Fibroblast of pulmonary artery (primary cell): ENCODE measurements at places on chromosomes 6 and 20.

GRCh38 chr6:7121700-7122241 is 14.0 kb downstream of the RREB1 start:
- no peak for DNase-seq

DNA sequence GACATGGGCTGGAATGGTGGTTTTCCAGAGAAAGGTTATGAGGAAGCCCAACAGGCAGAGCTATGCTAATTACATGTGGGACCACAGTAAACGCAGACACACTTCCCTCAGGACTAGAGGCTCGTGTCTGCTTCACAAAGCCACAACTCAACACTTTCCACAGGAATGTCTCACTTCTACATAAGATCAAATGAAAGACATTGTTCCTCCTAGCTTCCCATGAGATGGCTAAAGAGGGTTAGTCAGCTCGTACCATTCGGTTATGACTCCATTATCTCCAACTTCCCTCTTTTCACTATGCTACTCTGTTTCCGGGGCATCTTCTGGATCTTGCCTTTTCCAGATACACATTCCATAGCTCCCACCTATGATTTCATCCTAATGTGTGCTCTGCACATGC is 29.1 kb upstream of the ZC3H12D start:
- DNase-seq, result no peak

DNA sequence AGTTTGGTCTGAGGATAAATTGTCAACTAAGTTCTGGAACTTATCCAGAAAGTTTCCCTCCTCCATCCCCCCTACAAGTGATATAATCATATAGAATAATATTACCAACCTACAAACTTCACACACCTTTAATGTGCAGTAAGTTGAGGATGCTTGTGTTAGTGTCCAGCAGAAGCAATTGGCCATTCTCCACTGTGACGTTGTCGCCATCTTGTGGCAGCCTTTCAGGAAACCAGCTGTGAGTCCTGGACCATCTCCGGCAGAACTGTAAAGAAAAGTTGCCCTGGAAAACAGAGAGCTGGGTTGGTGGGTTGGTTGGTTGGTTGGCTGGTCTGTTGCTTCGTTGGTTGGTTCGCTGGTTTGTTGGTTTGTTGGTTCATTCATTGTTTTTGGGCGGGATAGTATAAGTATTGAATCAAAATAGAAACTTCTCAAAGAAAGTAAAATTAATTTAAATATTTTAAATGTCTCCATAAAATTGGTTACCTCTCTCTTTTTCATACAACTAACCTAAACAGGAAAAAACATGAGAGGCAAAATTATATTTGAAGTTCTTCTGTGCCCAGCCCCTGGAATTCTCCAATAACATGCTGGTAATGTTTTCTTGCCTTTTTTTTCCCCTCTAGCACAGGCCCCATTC is 127.5 kb downstream of the PKHD1 start:
- DNase-seq, result peak; percentile 71

GRCh38 chr6:156430386-156430785 is 346.8 kb upstream of the ARID1B start:
- no peak for DNase-seq

DNA sequence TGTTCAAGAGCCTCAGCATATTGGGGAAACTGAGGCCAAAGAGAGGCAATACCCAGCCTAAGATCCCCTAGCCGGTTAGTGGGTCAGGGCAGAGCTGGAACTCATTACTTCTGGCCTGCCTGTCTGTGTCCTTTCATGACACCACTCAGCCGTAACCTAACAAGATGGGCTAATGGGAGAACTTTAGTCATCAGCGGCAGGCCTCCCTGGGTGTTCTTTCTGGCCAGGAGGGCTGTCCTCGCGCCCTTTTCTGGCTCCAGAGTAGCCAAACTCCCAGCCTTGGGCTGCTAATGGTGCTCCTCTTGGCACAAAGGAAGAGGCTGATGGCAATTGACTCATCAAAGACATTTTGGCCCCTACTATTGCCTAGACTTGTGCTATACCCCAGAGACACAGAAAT is 76.6 kb downstream of the NCR2 start:
- DNase-seq, result no peak
